ENCODE measurements at places on chromosomes 2 and 18. TPM values are rescaled to one million over a fixed set of nuclear protein-coding genes. Genes with fewer than 3 reads are reported as not detected.

ALK gene
- not detected for total RNA-seq

CTLA4 gene
- total RNA-seq: 26.0 TPM

SERPINB13 gene
- total RNA-seq: not detected

IGFBP2 gene
- total RNA-seq: 24.9 TPM

KIF3C gene
- 8.6 TPM for total RNA-seq

EPB41L5 gene
- 1.4 TPM for total RNA-seq

TRIM54 gene
- total RNA-seq: not detected

Data from T-helper 2 cell treated with Interferon-gamma antibody and Interleukin-4, amounts not matched to agents 100 ng/mL and 5 ng/mL, for 36 hours (primary cell).